ENCODE measurements at places on chromosomes 1 and 21.
A peak's percentile ranks its signal among the peaks of the same experiment; 100 is the strongest.

- no peak for DNase-seq
These were observed 18.6 kb downstream of the NADK start for GRCh38 chr1:1759456-1760344.

- no peak for DNase-seq
These were observed 13.7 kb downstream of the DHRS3 start for GRCh38 chr1:12604114-12604874.

DNA sequence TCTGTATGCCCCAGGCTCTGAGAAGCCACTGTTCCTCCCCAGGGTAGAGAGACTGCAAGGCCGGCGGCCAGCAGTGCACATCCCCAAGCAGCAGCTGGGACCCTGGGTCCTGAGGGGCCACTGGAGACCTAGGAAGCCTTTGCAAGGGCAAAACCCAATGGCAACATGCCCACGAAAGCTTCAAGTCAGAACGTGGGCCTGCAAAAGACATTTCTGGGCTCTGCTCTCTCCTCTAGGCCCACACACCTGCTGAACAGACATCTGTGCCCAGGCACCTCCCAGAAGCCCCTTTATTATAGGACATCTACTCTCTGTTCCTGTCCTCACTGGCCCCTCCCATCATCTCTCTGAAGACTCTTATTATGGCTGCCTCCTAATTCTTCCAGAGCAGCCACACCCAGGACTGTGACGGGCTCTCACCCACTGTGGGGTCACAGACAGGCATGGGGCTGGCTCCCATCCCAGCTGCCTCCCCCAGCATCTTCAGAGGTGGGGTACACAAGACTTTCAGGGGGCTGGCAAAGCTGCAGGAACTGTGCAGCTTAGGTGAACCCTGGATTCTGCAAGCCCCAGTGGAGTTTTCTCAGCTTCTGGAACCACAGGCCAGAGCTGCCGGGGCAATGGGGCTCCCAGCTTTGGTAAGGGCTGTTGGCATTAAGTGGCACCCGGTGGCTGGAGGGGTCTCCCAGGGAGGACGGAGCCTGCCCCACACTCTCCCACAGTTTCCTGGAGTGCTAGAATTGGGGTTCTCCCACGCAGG lies 12.6 kb downstream of the TRIM11 start:
- no peak for DNase-seq

GRCh38 chr1:227351443-227351842 lies 33.2 kb upstream of the CDC42BPA start:
- DNase-seq: no peak

GRCh38 chr21:36707763-36708285 lies 8.9 kb downstream of the SIM2 start:
- no peak for DNase-seq

DNA sequence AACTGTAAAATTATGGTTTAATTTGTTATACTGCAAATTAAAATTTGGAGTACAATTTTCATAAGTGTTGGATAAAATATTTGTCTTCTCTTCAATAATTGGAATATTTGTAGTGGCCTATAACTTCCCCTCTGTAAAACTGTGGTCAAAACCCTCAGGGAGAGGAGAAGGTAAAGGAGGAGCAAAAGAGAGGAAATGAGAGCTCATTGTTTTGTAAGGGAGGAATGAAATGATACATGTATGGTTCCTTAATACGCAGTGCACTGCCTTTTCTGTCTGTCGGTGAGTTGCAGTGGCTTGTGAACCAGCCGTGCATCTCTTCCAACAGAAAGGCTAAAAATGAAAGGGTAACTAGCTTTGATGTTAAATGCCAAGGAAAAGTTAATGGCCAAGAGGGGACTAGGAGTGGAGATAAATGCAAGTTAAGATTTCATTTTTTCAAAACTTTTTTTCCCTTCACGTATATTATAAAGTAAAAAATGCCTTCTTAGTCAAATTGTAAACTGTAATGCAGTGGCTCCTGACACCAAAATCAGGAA lies 26.4 kb downstream of the LRRC8D start:
- no peak for DNase-seq

GRCh38 chr1:8348777-8349472 lies 31.0 kb downstream of the SLC45A1 start:
- DNase-seq: peak; percentile 64

- no peak for DNase-seq
These were observed 91.4 kb downstream of the GPATCH2 start for GRCh38 chr1:217539510-217539909.

- DNase-seq: no peak
These were observed 167.1 kb upstream of the BEND5 start for GRCh38 chr1:48943826-48944225.

DNA sequence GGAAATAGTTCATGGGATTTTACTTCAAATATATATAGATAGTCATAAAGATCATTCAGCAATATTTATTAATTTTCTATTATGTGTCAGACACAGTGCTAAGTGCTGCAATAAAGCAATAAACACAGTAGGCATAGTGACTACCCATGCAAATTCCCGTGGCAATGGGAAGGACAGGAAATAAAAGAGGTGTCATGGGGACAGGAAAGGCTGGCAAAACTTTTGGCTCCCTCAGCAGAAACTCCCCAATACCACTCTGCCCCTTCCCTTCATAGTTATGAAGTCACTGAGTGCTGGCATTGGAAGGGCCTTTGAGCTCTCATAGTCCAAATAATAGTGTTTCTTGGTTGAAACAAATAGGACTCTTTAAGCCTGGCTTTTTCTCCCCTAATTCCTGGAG lies 104.4 kb upstream of the DPT start:
- DNase-seq: no peak
